ENCODE measurements at places on chromosomes 4 and X. TPM values are rescaled to one million over a fixed set of nuclear protein-coding genes. Genes with fewer than 3 reads are reported as not detected.

DNA sequence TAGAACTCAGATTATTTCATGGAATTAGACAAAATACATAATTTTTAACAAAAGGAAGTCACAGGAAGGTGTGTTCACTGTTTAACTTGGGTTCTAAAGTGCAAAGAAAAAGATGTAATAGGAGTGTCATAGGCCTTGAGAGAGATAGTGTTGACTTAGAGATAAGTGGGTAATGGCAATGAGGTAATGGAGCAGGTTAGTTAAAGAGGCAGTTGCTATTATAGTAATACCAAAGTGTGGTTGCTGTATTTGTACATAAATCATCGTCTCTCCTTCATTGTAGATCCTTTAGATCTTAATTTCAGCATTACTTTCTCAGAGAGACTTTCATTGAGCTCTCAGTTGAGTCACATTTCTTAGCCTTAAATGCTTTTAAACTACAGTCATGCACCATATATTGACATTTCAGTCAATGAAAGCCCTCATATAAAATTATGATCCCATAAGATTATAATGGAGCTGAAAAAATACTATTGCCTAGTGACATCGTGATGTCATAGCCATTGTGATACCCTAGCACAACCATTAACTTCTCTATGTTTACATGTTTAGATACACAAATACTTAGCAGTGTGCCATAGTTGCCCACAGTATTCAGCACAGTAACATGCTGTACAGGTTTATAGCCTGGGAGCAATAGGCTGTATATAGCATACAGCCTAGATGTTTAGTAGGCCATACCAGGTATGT, 245.4 kb downstream of the ADGRL3 start:
- no peak for DNase-seq

DNA sequence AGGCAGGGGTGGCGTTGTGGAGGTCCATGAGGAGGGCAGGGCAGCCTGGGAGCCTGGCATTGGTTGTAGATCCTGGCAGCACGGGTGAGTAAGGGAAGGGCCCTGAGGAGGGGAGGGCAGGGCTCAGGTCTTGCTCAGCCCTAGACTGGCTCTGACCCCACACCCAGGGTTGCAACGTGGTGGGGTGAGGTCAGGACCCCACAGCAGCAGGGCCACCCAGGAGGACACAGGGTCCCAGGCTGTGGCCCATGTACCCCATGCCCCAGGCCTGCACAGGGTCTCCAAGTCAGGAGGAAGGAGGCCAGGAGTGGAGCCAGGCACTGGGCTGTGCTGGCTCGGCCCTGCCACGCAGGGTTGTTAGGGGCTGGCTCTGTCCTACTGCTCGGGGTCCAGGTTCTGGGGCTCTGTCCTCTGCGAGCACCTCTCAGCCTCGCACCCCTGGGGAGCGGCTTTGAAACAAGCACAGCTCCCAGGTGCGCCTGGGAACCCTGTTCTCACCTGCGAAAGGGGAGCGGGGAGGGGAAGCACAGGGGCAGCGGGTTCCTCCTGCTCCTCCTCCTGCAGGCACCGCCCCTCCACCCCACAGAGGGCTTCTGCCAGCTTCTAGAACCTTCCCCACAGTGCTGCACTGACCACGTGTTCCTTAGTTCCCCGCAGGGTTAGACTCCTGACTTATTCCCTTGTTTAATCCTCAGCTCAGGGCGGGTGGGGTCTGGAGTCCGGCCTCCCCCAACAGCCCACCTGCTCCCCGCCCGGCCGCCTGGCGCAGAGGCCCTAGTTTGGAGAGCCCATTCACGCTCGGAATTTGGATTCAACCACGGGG, 20.4 kb downstream of the MSANTD1 start:
- DNase-seq, result no peak

GRCh38 chr4:33422656-33423055, 2702.5 kb downstream of the PCDH7 start:
- no peak for DNase-seq

DNA sequence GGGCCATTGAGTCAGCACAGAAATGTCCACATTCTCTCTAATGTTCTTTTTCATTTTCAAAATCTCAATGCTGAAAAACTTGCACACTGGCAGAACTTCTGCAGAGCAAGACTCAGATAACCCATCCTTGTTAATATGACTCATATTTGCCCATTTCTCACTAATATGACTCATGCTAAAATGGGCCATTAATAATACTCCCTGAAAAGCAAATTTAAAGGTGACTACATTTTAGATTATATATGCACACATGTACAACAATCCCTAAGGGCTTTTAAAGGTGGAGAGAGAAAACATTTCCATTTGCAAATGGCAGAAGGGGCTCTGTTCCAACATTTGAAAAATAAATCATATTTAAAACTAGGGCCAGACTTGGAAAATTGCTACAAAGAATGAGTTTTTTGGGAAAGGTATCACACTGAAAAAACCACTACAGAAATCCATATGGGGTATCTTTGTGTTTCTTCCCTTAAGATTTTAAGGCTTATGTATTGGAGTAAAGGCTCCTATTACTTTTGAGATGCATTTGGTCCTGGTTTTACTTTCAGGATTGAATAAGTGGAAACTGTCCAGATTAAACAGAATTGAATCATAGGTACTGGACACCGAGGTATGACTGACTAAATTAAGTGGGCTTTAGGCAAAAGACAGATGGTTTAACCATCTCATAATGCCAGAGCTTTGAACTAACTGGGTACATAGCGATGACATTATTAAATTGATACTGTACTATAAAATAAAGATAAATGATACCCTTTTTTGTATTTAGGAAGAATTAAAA, 30.0 kb downstream of the TLR2 start:
- no peak for DNase-seq

DNA sequence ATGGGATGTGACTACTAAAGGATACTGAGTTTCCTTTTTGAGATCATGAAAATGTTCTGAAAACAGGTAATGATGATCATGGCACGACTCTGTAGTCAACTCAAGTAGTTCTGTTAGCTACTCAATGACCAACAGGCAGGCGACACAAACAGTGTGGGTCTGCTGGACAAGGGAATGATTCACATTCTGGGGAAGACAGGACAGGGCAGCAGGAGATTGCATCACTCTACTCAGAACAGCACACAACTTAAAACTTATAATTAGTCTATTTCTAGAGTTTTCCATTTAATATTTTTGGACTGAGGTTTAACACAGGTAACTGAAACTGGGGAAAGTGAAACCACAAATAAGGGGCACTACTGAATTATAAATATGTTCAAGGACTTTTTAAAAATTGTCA, 365.2 kb downstream of the PRDM5 start:
- no peak for DNase-seq

STARD8 gene
- total RNA-seq, result not detected

GRCh38 chrX:108264376-108264775, 172.8 kb downstream of the ATG4A start:
- DNase-seq, result no peak

- no peak for DNase-seq
These were observed 791 bp downstream of the GUCY1B1 start for GRCh38 chr4:155759372-155760252.

DNA sequence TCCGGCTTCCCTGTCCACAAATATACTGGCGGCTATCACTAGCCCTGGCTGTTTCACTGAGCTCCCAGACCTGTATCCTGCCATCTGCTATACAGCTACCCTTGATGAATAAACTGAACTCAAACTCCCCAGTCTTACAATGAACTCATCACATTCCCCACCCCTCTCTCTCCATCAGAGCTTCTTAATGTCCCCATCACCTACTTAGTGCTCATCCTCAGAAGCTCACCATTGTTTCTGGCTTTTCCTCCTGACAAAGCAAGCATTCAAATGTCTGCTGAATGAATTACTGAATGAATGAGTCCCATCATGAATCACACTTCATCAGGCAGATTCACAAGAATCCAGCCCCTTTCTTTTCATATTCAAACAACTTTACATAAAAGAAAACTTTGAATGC, 5.7 kb upstream of the DGAT2L6 start:
- no peak for DNase-seq

DNA sequence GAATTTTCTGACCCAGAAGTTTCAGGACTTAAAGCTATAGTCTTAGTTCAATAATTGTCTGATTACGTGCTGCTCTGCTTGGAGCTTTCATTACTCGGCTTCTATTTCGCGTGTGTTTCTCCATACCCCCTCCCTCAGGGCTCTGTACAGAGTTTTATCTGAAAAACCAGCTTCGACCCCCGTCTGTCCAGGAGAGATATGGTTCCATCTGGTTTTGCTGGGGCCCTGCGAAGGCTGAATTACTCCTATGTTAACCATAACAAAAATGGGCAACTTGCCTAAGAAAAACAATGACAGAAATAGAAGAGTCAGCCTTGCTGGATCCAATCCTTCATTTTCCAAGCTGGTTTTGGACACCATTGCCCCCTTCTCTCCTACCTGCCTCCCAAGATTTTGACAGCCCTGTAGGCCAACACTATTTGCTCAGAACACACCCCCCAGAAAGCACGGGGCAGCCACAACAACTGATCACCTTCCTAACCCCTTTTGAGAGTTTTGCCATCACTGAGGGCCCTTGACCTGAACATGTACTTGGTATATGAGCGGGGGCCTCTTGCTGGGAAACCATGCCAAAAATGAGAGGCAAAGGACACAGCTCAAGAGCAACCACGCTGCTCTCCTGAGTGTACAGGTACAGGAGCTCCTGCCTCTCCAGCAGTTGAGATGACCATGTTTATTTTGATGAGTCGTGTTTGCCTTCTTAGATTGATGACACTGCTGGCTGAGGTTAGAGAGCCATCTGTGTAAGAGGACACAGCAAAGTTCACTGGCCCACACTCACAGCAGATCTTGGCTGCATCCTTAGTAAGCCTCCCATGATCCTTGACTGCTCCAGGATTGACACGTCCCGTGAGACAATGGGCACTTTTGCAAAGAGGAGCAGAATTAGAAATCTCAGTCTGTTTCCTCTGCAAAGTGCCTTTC, 36.2 kb upstream of the ATP6AP2 start:
- no peak for DNase-seq

DNA sequence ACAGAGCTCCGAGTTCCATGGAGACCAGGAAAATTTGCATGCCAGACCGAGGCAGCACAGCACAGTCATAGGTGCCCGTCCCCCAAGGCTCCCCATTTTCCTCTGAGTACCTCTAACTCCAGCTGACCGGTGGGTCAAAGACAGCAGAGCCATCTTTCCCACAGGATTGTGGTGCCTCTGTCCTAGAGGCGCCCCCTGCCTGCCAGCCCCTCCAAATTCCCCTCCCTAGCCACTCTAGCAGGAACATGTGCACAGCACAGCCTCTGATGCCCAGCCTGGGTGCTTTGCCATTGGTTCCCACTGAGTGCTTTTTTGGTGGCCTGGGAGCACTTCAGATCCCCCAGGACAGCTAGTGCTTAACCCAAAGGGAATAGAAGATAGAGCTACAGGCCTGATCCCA, 368.5 kb upstream of the PABPC5 start:
- DNase-seq, result no peak

DNA sequence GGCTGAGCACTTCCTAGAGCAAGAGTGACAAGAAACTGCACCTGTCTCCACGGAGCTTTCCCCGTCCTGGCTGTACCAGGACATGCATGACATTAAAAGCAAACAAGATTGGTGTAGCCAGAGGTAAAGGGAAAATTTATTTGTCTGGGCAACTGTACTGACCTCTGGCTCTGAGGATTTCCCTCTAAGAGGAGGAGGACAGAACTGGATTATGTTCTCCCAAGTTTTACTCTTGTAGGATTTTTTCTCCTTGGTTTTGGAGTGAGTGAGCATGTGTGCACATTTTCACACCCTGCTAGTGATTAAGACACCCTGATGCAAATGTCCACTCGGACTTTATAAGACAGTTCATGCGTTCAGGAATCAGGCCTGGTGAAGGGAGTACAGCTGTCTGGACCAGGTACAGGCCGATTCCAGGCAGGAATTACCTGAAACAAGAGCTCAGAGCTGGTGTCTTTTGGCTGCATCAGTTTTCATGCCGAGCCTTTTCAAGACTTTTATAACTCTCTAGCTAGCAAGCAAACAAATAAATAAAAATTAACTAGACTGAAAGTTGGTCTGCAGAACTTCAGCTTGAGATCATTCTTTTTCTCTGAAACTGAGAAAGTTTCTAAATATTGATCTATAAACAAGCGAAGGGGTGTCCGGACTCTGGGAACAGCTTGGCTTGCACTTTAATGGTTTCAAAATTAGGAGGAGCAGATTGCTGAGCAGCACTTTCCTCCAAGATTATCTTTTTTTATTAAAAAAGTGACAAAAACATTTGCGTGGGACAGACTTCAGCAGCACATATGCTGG, 51.3 kb upstream of the SPRY1 start:
- DNase-seq, result no peak

TDO2 gene
- not detected for total RNA-seq

TMEM154 gene
- total RNA-seq, result 59.6 TPM

CXCL6 gene
- not detected for total RNA-seq

GRCh38 chrX:132206259-132206658, 13.0 kb downstream of the RAP2C start:
- DNase-seq, result no peak

DNA sequence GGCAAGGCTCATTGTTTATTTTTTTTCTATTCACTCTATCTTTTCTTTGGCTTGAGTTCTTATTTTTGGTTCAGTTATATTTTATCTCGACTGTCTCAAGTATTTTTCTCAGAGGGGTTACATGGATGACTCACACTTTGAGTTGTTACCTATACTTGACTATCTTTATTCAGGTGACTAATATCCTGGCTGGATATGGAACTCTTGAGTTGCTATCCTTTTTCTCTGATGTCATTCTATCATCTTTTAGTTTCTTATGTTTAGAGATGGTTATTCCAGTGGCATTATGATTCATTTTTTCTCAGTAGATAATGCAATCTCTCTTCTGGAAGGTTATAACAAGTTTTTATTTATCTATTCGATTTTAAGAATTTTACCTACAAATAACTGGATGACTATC, 117.9 kb downstream of the COX18 start:
- DNase-seq, result no peak

DNA sequence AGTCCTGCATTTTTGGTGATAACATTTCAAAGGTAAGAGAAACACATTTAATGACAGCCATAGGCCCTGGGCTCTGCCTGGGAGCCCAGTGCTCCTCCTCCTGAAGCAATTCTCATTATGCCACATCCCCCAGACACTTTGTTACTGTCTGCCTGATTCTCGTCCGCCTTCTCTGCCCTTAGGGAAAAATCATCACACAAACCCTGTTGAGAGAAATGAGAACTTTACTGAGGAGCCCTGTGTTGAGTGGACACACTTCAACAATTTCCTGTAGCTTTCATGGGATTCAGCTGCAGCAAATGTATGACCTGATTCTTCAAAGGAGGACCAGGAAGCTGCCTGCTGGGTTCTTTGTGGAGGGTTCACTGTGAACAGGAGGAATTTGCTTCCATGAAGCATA, 566.5 kb upstream of the FRG1 start:
- no peak for DNase-seq

GRCh38 chr4:35802644-35803043, 441.7 kb downstream of the ARAP2 start:
- DNase-seq, result no peak

MAMLD1 gene
- not detected for total RNA-seq

- no peak for DNase-seq
These were observed at the start of gene EREG for GRCh38 chr4:74364652-74365491. EREG (plus strand) TSS chr4:74365145; CDS start chr4:74365309, 164 bp downstream.

LRIT3 gene
- 0.11 TPM for total RNA-seq

SLC30A9 gene
- total RNA-seq, result 42.5 TPM

DNA sequence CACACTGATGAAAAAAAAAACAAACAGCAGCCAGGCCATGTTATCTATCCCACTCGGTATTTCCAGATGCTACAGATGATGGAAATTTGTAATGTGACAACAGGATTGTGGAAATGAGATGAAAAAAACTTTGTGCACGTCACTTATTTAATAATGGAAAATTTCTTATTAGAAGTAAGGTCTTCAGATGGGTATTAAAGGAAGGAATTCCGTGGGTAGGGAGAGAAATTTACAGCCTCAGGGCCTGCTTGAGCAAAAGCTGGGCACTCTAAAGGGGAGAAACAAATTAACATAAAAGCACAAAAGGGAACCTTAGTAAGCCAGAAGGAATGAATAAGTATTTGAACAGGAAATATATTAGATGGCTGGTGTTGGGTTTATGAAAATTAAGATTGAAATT, 4.2 kb upstream of the PKD2 start:
- DNase-seq, result no peak

Data from OCI-LY7 (cell line).